ENCODE measurements at places on chromosomes 6 and 20. TPM values are rescaled to one million over a fixed set of nuclear protein-coding genes. Genes with fewer than 3 reads are reported as not detected.

The MACROD2 gene
- 2.4 TPM for polyA plus RNA-seq

DNA sequence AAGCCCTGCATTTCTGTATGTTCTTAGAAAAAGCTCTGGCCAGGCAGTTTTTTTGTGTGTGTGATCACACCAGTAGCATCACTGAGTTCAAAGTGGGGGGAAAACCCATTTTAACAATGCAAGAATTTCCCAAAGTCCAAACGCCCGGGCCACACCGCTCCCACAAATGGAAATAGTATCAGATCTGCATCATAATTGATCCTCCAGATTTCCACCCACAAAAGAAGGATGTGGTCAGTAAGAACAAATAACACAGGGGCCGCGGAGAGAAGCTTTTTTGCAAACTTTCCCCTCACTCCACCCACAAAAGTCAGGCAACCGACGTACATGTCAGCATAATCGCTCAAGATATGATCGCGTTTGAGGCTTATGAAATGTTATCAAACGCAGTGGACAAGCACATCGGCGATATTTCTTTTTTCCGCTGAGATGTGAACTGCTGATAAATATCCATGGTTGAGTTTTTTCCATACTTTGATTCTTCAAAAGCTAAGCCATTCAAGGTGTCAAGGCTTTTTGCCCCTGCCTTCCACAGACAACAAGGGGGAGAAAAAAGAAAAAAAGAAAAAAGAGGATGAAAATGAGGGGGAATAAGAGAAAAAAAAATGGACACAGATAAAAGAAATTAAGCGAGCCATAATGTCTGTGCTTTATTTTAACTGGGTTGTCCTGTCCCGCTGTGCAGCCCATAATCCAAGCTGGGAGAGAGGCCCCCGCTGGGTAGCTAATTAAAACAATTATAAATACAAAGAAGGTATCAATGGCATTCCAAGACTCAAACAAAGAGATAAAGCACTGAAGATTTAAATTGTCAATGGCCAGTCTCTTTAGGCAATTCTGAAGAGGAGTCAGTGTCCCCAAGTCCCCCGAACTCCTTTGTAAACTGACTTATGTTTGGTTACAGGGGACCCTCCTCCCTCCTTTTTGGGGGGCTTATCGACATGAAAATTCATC is 143.5 kb downstream of the ZFP64 start:
- DNase-seq, result no peak

DNA sequence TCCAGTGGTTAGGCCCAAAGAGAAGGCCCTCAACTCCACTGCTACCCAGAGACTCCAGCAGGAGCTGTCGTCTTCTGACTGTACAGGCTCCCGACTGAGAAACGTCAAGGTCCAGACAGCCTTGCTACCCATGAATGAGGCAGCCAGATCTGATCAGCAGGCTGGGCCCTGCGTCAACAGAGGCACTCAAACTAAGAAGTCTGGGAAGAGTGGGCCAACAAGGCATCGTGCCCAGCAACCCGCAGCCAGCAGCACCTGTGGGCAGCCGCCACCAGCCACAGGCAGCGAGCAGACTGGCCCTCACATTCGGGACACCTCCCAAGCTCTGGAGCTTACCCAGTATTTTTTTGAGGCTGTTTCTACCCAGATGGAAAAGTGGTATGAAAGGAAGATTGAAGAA is 8.1 kb downstream of the LYRM2 start:
- DNase-seq, result no peak

The KIF3B gene
- polyA plus RNA-seq, result 11.7 TPM

GRCh38 chr6:66662196-66662595 is 955.2 kb upstream of the EYS start:
- peak; percentile 28 for DNase-seq

DNA sequence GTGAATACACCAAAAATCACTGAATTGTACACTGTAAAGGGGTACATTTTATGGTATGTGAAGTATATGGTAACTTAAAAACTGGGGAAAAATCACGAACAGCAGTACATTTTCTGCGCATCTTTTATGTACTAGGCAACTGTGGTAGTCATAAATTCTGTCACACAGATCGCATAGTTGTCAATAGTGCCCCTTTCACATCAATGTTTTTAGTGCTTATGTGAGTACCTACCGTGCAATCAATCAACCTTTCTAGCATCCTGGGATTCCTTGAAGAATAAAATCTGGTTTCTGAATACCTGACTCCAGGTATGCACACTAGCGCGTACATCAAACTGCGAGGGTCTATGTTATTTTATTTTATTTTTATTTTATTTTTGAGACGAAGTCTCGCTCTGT is 637 bp upstream of the RPF2 start:
- no peak for DNase-seq

DNA sequence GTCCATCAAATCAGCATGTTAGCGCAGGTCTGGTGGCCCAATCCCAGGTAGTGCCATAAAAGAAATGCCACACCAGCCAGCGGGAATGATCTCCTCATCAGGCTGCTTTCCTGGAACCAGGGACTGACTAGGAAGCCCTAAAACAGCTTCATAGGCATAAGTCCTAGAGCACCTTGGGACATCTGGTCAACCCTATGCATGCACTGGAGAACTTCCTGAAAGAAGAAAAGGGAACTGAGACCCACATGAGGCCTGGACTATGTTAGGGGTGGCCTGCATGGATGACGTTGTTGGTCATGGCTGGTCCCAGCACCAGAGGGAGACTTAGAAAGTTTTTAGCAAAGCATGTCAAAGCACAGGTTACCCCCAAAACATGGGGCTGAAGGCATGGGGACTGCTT is 7.6 kb upstream of the KCNK16 start:
- no peak for DNase-seq

GRCh38 chr20:412081-412480 is 4.0 kb downstream of the RBCK1 start:
- DNase-seq, result no peak

DNA sequence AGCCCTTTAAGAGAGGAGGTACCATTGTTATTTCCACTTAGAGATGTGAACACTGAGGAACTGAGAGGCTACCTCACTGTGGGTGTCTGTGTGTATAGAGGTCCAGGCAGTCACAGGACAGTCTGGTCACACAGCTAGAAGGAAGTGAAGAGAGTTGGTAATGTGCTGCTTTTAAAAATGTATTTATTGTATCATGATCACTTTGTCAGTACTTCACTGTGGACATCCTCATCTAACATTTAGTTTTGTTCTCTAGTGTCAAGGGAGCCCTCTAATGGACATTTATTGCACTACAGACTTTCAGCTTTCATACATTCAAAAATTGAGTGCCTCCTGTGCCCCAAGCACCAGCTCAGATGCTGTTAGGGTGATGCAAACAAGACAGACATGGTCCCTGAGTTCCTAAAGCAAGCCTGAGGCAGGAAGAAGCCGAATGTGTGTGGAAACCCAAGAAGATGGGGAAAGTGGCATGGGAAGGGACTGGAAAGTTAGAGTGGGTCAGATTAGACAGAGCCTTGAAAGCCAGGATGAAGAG is 123.0 kb downstream of the SLC16A10 start:
- peak; percentile 75 for DNase-seq

The TTBK1 gene
- polyA plus RNA-seq, result 0.34 TPM

DNA sequence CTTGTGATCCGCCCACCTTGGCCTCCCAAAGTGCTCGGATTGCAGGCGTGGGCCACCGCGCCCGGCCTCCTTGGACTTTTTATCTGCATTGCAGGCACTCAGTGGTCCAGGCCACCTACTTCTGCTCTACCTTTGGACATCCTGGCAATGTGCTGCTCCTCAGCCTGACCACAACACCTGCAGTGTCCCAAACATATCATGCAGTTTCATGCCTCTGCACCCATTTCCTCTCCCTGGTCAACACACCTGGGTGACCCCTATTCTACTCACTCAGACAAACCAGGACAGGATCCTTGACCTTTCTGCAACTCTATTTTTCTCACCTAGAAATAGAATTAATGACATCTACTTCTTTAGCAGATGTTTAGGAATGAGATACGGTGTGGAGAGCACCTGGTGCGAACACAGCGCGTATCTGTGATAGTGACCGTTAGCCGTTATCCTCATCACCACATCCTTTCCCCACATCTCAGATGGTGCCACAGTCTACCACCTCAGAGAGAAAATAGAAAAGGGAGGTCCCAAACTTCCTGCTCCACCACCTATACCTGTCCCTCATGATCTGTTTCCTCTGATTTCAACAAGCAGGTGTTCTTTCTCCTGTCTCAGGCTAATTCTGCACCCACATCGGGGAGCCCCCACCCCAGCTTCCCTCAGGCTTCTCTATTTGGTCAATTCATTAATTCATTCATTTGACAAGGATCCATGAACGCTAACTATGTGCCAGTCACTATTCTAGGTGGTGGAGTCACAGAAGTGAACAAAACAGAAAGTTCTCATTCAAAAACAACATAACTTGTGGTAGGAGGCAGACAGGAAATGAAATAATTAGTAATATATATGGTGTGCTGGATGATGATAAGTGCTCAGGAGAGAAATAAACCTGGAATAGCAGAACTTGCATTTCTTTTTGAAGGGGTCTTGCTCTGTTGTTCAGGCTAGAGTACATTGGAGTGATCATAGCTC is 4.3 kb upstream of the BTN3A2 start:
- DNase-seq, result no peak

The ARFGEF3 gene
- 1.1 TPM for polyA plus RNA-seq

GRCh38 chr6:110090876-110091275 is 88.6 kb downstream of the WASF1 start:
- DNase-seq, result no peak

GRCh38 chr6:141992109-141992508 is 140.6 kb upstream of the GJE1 start:
- no peak for DNase-seq

- peak; percentile 51 for DNase-seq
Observed at GRCh38 chr20:53829724-53830521, 236.3 kb upstream of the ZNF217 start.

- DNase-seq, result no peak
Observed at GRCh38 chr6:165768961-165769360, 105.9 kb upstream of the PDE10A start.

GRCh38 chr20:11826334-11826733 is 91.4 kb upstream of the BTBD3 start:
- DNase-seq, result no peak

- peak; percentile 65 for DNase-seq
Observed at GRCh38 chr6:3405679-3406078, 51.2 kb downstream of the SLC22A23 start.

GRCh38 chr6:84007871-84008270 is 25.7 kb upstream of the MRAP2 start:
- DNase-seq, result no peak

DNA sequence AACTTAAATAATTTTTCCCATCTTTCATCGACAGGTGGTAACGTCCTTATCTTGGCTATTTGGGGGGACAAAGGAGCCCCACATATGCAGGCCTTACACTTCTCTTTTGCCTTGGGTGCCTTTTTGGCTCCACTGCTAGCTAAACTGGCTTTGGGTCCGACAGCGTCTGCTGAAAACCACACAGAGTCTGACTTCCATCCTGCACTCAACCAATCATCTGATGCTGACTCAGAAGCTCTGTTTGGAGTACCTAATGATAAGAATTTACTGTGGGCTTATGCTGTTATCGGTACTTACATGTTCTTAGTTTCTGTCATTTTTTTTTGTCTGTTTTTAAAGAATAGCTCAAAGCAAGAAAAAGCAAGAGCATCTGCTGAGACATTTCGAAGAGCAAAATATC is 178.5 kb downstream of the SLC16A10 start:
- no peak for DNase-seq

DNA sequence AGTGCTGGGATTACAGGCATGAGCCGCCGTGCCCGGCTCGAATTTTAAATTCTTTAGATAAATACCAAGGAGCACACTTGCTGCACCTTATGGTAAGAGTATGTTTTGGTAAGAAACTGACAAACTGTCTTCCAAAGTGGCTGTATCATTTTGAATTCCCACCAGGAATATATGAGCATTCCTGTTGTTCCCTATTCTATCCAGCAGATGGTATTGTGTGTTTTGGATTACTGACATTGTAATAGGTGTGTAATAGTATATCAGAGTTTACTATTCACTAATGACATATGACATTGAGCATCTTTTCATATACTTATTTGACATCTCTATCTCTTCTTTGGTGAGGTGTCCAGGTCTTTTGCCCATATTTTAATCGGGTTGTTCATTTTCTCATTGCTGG is 40.5 kb downstream of the TGM6 start:
- no peak for DNase-seq

GRCh38 chr6:6586167-6586566 is 2.4 kb upstream of the LY86 start:
- DNase-seq, result no peak

The INSM1 gene
- polyA plus RNA-seq, result 1.3 TPM

GRCh38 chr6:42226161-42226611 is 8.5 kb upstream of the MRPS10 start:
- DNase-seq, result peak; percentile 21

DNA sequence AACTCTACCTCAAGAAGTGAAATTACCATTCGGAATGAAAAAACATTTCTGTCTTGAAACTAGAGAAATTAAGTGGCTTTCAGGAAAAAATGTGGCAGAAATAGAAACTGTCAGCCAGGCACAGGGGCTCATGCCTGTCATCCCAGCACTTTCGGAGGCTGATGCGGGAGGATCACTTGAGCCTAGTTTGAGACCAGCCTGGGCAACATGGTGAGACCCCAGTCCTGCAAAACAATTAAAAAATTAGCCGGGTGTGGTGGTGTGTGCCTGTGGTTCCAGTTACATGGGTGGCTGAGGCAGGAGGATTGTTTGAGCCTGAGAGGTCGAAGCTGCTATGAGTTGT is 7.1 kb upstream of the TMEM181 start:
- DNase-seq, result no peak

The CTNNBL1 gene
- polyA plus RNA-seq, result 48.0 TPM

- DNase-seq, result no peak
Observed at GRCh38 chr6:18861204-18861603, 474.1 kb downstream of the RNF144B start.

The RAD21L1 gene
- not detected for polyA plus RNA-seq

GRCh38 chr6:168071620-168072019 is 7.4 kb downstream of the FRMD1 start:
- DNase-seq, result no peak

The BPIFA1 gene
- polyA plus RNA-seq, result not detected

DNA sequence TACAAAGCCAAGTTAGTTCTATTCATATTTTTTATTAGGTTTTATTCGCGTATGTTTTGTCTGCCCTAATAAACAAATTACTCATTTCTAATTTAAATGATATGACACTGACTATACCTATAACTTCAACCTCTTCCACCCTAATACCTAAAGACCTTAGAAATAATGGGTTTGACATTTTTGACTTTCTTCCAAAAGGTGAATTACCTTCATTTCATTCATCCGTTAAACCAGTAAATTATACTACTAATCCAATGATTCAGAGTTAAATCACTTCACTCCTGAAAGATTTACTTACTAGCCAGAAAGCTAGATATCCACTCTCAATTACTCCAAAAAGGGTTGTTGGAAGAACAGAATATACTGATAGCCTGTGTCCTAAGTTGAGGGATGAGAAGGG is 5.2 kb downstream of the MRPS10 start:
- DNase-seq, result no peak
